Panc1 (cell line): ENCODE measurements at places on chromosomes 2 and 18. TPM values are rescaled to one million over a fixed set of nuclear protein-coding genes. Genes with fewer than 3 reads are reported as not detected.

Gene TBR1
- not detected for total RNA-seq

Gene TTN
- 0.13 TPM for total RNA-seq

GRCh38 chr2:9990736-9991135, 39.2 kb downstream of the GRHL1 start:
- H3K4me1 ChIP-seq, result no peaks in the 10 kb centered on the region
- no peak overlapping the region for H3K27ac ChIP-seq
- H3K4me3 ChIP-seq, result no peak overlapping the region
- no peaks in the 10 kb centered on the region for H3K36me3 ChIP-seq

- H3K36me3 ChIP-seq, result no peaks in the 10 kb centered on the region
- H3K4me1 ChIP-seq, result no peaks in the 10 kb centered on the region
- H3K4me3 ChIP-seq, result no peak overlapping the region
- DNase-seq, result no peak
Measured at GRCh38 chr2:200221055-200221955, 85.2 kb upstream of the SPATS2L start.

GRCh38 chr2:35708411-35708923, 647.1 kb upstream of the CRIM1 start:
- H3K27me3 ChIP-seq, result no peaks in the 10 kb centered on the region
- no peaks in the 10 kb centered on the region for H3K36me3 ChIP-seq
- H3K27ac ChIP-seq, result no peak overlapping the region
- H3K4me3 ChIP-seq, result no peak overlapping the region
